ENCODE measurements at places on chromosomes 5 and 9.

DNA sequence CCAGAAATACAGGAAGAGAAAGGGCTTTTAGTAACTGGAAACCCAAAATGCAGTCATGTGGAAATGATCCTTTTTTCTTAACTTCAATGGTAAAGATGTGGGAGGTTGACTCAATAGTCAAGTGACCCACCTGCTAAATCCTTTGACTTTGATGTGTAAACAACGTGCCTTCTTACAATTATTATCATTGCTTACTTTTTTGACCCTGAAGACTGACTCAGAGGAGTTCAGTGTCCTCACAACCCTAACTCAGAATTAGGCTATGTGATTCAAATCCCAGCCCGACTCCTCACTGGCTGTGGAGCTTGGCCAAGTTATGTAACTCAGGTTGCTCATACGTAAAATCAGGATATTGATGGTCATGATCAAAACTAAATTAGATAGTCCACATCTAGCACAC is 27.9 kb downstream of the ANXA1 start:
- no peak for DNase-seq

- DNase-seq = no peak
Measured at GRCh38 chr9:112755675-112756074, 5.1 kb downstream of the SNX30 start.

GRCh38 chr5:111461255-111461671 is 51.1 kb downstream of the STARD4 start:
- DNase-seq = peak; percentile 40

DNA sequence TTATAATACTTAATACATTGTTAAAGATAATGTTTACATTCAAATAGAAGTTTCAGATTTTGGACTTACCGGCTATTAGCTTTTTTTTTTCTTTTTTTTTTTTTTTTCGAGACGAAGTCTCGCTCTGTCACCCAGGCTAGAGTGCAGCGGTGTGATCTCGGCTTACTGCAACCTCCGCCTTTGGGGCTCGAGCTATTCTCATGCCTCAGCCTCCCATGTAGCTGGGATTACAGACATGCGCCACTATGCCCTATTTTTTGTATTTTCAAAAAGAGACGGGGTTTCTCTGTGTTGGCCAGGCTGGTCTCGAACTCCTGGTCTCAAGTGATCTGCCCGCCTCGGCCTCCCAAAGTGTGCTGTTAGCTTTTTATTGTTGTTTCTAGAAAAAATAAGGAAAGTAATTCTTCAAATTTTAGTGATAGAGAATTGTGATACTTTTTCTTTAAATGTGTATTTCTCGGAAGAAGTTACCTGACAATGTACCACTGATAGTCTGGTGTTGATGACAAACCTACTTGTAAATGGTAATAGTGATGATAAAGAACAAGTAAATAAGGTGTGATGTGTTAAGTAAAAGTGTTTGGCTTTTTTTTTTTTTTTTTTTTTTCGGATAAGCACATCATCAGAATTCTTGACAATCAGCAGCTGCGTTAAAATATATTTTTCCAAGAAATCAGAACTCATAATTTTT is 2.7 kb downstream of the CDC42SE2 start:
- DNase-seq = no peak

DNA sequence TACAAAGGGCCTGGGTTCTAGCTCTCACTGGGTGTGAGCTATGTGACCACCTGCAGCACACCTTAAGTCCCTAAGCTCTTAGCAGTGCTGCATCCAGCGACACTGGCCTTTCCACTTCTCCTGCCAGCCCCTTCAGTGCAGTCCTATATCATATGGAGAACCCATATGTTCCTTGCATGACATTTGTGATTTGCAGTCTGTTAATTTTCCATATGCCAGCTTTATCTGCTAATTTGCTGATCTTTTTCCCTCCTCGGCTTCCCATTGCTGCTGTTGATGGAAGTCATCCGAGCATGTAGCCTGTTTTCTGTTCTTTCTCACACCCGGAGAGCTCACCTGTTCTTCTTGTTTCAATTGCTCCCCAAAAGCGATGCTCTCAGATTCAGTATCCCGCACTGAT is 23.2 kb downstream of the PRDM6 start:
- DNase-seq = no peak

DNA sequence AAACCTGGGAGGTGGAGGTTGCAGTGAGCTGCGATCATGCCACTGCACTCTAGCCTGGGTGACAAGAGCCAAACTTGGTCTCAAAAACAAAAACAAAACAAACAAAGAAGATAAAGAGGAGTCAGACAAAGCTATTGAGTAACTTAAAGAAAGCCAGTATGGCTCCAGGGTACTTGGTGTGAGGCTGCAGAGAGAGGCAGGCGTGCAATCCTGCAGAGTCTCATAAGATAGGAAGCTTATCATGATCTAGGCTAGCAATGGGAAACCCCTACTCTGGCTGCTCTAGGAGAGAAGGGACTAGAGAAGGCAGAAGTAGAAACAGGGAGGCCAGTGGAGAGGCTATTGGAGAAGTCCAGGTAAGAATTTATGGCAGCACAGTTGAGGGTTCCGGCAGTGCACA is 42.0 kb downstream of the ARRDC3 start:
- DNase-seq = no peak

DNA sequence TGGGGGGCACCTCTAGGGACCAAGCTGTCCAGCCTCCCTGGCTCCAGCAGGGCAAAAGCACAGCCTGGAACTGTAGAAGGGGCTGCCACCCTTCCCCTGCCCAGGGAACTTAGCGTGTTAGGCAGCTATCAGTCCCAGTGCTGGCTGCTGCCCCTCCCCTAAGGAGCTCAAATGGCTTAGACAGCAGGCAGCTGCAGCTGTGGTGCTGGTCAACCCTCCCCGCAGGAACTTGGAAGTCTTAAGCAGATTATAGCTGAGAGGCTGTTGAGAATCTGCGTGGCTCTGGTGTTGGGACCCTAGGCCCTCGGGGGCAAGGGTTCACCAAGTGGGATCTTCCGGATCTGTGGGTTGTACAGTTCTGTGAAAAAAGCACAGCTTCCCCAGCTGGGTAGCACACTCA is 536.5 kb upstream of the CDH10 start:
- DNase-seq = no peak

DNA sequence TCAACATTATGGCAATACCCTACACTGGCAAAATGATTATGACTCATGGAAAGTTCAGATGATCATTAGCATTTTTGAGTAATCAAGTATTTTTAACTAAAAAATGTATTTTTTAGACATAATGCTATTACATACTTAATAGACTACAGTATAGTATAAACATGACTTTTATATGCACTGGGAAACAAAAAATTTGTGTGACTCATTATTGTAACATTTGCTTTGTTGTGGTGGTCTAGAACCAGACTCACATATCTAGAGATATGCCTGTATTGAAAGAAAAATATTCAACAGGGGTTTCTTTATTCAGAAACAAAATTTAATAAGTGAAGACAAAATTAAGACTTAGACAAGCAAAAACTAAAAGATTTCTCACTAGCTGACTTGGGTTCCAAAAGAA is 385.3 kb upstream of the RIOK2 start:
- DNase-seq = no peak

- DNase-seq = no peak
Measured at GRCh38 chr5:176440927-176441706, 7.1 kb upstream of the FAF2 start.

- DNase-seq = peak; percentile 38
Measured at GRCh38 chr5:5135957-5136676, 4.0 kb upstream of the ADAMTS16 start.

DNA sequence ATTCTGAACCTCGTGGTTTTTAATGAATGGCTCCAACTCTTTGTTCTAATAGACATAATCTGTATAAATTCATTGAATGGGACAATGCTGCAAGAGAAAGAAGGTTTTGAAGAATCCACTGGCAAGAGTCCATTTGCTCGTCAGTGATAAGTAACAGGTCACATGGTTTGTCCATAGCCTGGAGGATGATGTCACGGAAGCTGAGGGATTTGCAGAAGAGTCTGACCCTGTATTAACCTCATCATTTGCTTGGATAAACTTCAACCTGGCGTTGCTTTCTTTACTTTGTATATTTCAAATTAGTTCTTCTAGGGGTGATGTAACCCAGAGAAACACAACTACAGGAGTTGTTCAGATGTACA is 197.4 kb downstream of the GAS1 start:
- DNase-seq = no peak

- DNase-seq = no peak
Measured at GRCh38 chr9:34989946-34990635, 546 bp downstream of the DNAJB5 start.

DNA sequence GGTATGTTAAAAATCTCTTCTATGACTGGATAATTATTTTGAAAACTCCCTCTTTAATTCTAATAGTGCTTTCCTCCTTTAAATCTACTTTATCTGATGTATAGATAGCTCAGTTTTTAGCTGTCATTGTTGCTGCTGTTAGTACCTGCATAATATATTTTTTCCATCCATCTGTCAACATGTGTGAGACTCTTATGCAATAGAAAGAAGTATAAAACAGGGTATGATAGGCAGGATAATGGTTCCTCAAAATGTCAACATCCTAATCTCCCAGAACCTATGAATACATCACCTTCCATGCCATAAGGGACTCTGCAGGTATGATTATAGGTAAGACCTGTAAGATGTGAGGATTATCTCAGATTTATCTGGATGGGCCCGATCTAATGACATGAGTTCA is 136.9 kb upstream of the LHFPL2 start:
- DNase-seq = no peak

GRCh38 chr9:122051351-122052321 is 41.5 kb downstream of the TTLL11 start:
- DNase-seq = no peak

- no peak for DNase-seq
Measured at GRCh38 chr9:36438536-36439236, 38.6 kb upstream of the RNF38 start.

- no peak for DNase-seq
Measured at GRCh38 chr5:94094793-94095441, 353.5 kb upstream of the POU5F2 start.

DNA sequence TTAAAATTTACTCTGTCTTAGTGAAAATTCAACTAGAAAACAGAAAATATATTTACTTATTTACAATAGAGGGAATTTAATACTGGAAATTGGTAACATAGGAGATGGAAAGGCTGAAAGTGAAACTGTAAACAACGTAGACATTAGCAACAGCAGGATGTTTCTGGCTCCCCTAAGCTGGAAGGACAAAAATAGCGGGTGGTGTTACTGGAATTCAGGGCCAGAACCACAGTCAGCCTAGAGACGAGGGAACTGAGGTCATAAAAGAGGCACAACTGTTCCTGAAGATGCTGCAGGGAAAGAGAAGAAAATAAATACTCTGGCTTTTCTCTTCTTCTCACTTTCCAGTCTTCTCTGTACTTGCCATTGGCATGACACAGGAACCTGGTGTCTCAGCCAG is 80.4 kb upstream of the NIPBL start:
- DNase-seq = no peak

- DNase-seq = no peak
Measured at GRCh38 chr5:67050635-67051034, 146.0 kb downstream of the CD180 start.

DNA sequence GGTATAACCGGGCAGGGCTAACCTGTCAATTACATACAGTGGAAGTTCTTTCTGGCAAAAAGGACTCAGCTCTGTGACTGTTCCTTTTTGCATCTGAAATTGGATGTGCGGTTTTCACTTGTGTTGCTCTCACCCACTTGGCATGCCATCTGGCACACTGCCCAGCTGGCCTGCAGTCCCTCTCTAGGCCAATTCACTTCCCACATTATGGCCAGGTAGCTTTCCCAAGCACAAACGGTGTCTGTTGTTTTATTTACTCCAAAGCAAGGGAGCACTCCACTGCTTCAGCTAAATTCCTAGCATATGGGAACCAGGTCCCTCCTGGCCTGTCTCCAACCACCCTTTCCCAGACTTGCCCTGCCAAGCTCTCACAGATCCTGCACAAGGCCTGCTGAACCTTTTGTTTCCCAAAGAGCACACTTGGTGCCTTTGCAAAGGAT is 132.5 kb downstream of the SEMA6A start:
- no peak for DNase-seq

DNA sequence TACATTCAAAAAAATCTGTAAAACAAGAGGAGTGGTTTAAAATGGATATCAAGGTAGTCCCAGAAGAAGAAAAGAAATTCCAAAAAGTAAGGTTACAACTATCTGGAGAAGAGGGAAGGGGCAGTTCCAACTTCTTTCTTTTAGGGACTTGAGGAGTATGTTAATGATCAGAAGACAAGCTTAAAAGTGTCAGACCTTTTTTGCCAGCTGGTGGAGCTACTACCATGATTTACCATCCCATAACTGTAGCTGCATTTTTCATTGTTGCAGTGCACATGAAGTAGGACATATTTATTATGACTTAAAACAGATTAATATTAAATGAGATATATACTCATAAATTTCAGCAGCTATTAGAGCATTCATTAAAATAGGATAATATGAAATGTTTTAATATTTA is 158.5 kb upstream of the RGS7BP start:
- no peak for DNase-seq

GRCh38 chr5:43294226-43294625 is 19.0 kb downstream of the HMGCS1 start:
- DNase-seq = no peak

GRCh38 chr5:132927355-132928061 is 35.9 kb downstream of the AFF4 start:
- no peak for DNase-seq

GRCh38 chr5:50535393-50535792 is 94.3 kb upstream of the EMB start:
- DNase-seq = no peak

DNA sequence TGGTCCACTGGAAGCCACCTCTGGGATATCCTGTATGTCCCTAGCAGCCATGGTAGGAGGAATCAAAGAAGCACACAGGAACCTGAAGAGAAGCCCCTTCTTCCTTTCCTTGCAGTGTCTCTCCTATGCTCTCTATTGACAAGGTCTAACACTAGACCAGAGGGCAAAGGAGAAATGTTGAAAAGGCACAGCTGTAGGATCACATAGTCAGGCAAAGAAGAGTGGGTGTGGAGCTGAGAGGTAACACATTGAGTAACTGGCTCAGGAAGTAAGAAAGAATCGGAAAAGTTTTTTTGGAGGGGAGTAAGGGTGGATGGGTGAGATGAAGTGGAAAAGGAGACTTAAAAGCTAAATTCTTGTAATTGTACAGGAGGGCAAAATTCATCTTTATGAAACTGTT is 100.1 kb downstream of the FOCAD start:
- no peak for DNase-seq

DNA sequence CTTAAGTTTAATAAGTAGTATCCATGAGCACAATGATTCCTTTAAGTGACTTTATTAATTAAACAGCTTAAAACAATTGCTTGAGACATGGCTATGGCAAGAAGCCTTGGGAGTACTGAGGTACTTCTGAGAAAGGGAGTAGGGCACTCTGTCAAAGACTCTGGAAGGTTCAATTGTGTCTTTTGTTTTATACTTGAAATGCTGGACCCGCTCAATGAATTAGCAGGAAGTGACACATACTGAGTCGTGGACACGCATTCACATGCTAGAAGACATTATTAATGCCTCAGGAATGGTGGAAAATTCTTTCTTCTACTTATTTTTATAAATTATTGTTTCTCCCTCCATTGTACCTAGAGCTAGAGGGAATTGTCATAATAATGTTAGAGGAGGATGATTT is 347.3 kb upstream of the ZNF608 start:
- DNase-seq = peak; percentile 12

DNA sequence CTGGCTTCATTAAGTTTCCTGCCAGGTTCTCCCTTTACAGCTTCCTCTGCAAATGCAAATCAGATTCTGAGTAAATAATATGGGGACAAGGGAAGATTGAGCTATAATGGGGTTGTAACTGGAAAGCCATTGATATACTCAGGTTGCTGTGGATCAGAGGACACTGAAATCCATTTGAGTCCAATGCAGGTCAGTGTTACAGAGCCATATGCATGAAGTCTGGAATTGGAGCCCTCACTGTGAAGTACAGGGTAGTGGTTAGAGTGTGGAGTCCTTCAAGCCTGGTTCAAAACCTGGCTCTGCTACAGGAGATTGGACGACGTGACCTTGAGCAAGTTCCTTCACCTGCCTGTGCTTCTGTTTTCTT is 48.7 kb downstream of the TIMD4 start:
- DNase-seq = no peak
